ENCODE measurements at places on chromosomes 4 and X. TPM values are rescaled to one million over a fixed set of nuclear protein-coding genes. Genes with fewer than 3 reads are reported as not detected.

ERCC6L gene
- total RNA-seq = 2.6 TPM

ARX gene
- not detected for total RNA-seq

WDR17 gene
- 0.53 TPM for total RNA-seq

CD38 gene
- not detected for total RNA-seq

PPP2R2C gene
- total RNA-seq = not detected

TXK gene
- 0.86 TPM for total RNA-seq
